Natural killer cell treated with Interleukin-12 subunit alpha and Interleukin-12 subunit beta and Interleukin-15 and Interleukin-18, amount 100 ng/mL, for 72 hours (primary cell): ENCODE measurements at places on chromosomes 7 and 10. TPM values are rescaled to one million over a fixed set of nuclear protein-coding genes. Genes with fewer than 3 reads are reported as not detected.

DNA sequence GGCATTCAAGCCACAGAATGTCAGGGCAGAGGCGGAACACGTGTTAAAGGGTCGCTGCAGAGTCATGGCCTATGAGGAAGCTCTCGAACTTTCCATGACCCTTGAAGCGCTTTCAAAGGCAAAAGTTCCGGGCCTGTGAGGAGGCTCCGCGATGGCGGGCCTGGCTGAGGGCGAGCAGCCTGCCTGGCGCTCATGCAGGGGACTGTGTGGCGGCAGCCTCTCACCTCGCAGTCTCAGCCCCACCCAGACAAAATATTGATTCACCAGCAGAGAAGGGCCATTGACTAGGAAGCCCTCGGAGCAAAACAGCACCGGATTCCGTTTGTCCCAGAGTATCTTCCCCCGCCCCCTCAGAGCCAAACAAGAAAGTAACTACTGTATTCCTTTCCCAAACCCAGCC is 12.8 kb upstream of the CNNM1 start:
- no peaks in the 10 kb centered on the region for H3K36me3 ChIP-seq
- no peak for DNase-seq
- no peaks in the 10 kb centered on the region for H3K4me1 ChIP-seq
- peaks cover 12% of the 10 kb centered on the region for H3K27me3 ChIP-seq
- no peak overlapping the region for H3K27ac ChIP-seq
- no peak overlapping the region for H3K4me3 ChIP-seq

DNA sequence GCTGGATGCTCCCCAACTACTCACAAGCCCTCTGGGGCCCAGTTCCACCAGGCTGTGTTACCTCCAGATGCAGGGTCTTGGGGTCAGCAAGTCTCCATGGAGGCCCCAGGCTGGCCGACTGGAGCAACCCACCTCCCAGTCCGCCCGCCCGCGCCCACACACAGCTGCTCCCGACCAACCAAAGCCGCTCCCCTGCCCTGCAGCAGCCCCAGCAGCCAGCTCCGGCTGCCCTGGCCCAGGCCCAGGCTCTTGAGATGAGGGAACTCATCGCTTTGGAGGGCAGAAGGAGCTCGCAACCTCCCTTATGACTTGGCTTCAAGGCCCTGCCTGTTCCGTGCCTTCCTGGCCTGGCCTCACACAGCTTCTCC is 47.2 kb downstream of the LRRC20 start:
- no peak overlapping the region for H3K27ac ChIP-seq
- H3K36me3 ChIP-seq = no peaks in the 10 kb centered on the region
- H3K27me3 ChIP-seq = no peaks in the 10 kb centered on the region
- DNase-seq = peak; percentile 32

GRCh38 chr10:42755556-42756093 is 27.0 kb upstream of the BMS1 start:
- H3K4me1 ChIP-seq = peaks cover 6% of the 10 kb centered on the region
- DNase-seq = no peak
- H3K27me3 ChIP-seq = peaks cover 43% of the 10 kb centered on the region
- peak overlapping the region; percentile 42 for H3K4me3 ChIP-seq

GRCh38 chr10:43206391-43207235 is 60.3 kb downstream of the RASGEF1A start:
- H3K36me3 ChIP-seq = no peaks in the 10 kb centered on the region
- H3K27ac ChIP-seq = no peak overlapping the region
- H3K27me3 ChIP-seq = no peaks in the 10 kb centered on the region
- H3K4me3 ChIP-seq = no peak overlapping the region

- no peak overlapping the region for H3K27ac ChIP-seq
- no peak for DNase-seq
- no peak overlapping the region for H3K4me3 ChIP-seq
Measured at GRCh38 chr10:113202011-113202410, 252.0 kb downstream of the TCF7L2 start.

DNA sequence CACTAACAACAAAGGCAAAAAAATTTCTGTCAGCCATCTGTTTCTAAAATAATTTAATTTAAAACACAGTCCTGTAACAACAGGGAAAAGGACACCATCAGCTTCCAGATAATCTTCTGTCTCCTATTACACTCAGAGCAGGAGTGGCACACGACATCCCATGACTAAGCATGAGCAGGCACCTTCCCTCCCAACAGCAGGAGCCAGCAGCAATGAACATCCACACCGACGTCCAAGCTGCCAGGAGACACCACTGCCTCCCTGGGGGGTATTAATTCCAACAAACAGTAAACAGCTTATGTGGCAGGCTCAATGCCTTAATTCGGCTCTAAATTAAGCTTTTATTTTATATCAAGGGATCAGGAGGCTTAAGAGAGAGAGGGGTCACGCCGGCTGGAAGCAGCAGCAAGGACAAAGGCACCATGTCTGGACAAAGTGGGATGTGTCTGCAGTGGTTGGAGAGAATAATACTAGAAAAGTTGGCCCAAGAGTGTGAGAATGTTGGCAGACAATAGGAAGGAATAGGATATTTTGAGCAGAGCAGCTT is 45.7 kb downstream of the KIAA1549 start:
- H3K27me3 ChIP-seq = peaks cover 23% of the 10 kb centered on the region
- no peak for DNase-seq
- H3K4me3 ChIP-seq = no peak overlapping the region

DNA sequence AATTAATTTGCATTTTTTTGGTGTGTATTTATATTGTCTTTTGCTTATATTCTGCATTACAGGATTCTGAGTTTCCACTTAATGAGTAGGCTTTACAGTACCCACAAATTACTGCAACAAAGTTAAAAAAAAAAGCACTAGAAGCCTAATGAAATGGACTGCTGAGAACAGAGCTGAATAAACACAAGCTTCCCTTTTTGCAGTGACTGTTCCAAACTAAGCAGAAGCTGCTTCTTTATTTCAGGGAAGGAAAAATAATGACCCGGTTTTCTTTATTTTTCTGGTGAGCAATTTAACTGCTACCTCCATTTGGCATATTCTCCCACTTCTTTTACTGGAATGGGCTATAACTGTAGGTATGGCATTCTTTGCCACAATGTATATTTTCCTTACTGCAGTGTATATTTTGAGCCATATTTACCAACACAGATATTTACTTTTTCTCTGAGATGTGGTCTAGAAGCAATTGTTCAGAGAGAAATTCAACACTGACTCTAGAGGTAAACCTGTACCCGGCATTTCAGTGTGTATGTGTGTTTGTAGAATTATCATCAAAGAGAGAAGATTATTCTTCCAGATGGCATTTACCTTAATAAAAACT is 56.9 kb downstream of the HDAC9 start:
- no peak overlapping the region for H3K4me3 ChIP-seq
- H3K27me3 ChIP-seq = no peaks in the 10 kb centered on the region
- H3K36me3 ChIP-seq = no peaks in the 10 kb centered on the region

- DNase-seq = no peak
- no peaks in the 10 kb centered on the region for H3K36me3 ChIP-seq
- no peaks in the 10 kb centered on the region for H3K27me3 ChIP-seq
- peak overlapping the region; percentile 59 for H3K27ac ChIP-seq
- peak overlapping the region; percentile 26 for H3K4me3 ChIP-seq
Measured at GRCh38 chr10:50497758-50498157, 126.0 kb downstream of the SGMS1 start.

- no peaks in the 10 kb centered on the region for H3K4me1 ChIP-seq
- H3K27me3 ChIP-seq = no peaks in the 10 kb centered on the region
- no peak for DNase-seq
- H3K36me3 ChIP-seq = no peaks in the 10 kb centered on the region
Measured at GRCh38 chr7:110407242-110407641, 683.7 kb upstream of the LRRN3 start.

DNA sequence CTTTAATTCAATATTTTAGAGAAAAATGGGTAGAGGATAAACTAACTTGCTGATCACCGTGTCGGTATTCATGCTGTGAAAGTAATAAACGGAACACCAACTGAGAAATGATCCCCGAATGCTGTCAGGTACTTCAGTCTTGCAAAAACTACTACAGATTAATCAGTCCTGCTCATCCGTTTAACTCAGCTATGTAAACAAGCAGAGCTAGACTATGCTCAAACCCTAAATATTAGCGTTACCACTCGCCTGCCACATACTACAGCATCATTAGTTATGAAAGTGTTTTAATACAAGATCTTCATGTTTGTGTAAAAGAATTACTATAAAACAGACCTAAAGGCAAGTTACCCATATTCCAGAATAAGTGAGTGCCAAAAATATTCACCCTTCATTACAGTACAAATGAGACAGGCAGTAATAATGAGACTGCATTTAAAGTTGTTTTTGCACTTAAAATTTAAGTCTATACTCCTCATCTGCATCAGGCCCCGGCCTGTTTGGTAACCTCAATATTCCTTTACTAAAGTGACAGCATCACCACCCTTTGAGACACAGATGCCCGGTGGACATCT is 952 bp downstream of the DNMBP start:
- H3K27me3 ChIP-seq = no peaks in the 10 kb centered on the region
- no peaks in the 10 kb centered on the region for H3K36me3 ChIP-seq
- no peak overlapping the region for H3K27ac ChIP-seq
- peak overlapping the region; percentile 87 for H3K4me3 ChIP-seq
- peaks cover 34% of the 10 kb centered on the region for H3K4me1 ChIP-seq

GRCh38 chr7:101400751-101401150 is 38.1 kb downstream of the COL26A1 start:
- no peak for DNase-seq
- H3K4me1 ChIP-seq = no peaks in the 10 kb centered on the region
- H3K36me3 ChIP-seq = no peaks in the 10 kb centered on the region
- H3K27me3 ChIP-seq = peaks cover 16% of the 10 kb centered on the region
- H3K27ac ChIP-seq = no peak overlapping the region

DNA sequence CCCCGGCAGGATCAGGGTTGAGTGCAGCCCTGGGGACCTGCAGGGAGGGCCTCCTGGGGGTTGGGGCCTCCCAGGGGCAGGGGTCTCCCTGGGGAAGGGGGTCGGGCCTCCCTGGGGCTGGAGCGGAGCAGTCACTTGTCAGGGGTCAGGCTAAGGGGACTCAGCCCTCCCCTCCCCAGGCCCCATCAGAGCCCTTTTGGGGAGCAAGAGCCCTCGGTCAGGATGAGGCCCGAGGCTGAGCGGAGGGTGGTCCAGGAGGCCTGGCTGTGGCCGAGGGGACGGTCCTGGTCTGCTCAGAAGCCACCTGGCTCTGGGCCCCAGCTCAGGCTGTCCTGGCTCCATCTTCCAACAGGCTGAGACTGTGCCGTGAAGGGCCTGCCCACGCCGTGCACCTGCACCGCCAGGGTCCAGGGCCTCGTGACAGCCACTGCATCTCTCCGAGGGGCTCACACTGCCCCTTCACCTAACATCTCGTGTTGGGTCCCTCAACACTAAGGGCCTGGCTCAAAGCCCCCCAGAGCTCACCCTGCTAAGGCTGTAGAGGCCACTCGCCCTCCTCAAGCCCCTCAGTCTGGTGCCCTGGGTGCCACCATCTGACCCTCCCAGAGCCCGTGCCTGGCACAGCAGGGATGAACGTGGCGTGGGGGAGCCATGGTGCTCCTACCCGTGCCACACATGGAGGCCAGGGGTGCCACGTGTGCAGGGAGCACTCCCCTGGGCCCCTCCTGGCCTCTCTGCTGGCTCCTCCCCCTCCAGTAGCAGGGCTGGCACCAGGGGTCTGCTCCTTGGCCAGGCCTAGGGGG is 12.9 kb downstream of the BHLHA15 start:
- no peak overlapping the region for H3K27ac ChIP-seq
- no peak for DNase-seq
- no peaks in the 10 kb centered on the region for H3K27me3 ChIP-seq
- no peak overlapping the region for H3K4me3 ChIP-seq
- H3K36me3 ChIP-seq = no peaks in the 10 kb centered on the region
- peaks cover 3% of the 10 kb centered on the region for H3K4me1 ChIP-seq

GRCh38 chr10:74502963-74503608 is 323.3 kb upstream of the KAT6B start:
- H3K4me3 ChIP-seq = no peak overlapping the region
- peaks cover 7% of the 10 kb centered on the region for H3K4me1 ChIP-seq
- no peak for DNase-seq
- H3K36me3 ChIP-seq = peaks cover 6% of the 10 kb centered on the region
- no peak overlapping the region for H3K27ac ChIP-seq

GRCh38 chr7:84529480-84530205 is 335.1 kb upstream of the SEMA3A start:
- H3K4me3 ChIP-seq = no peak overlapping the region
- H3K36me3 ChIP-seq = no peaks in the 10 kb centered on the region
- DNase-seq = no peak
- no peaks in the 10 kb centered on the region for H3K4me1 ChIP-seq
- H3K27ac ChIP-seq = no peak overlapping the region
- no peaks in the 10 kb centered on the region for H3K27me3 ChIP-seq

- no peak overlapping the region for H3K4me3 ChIP-seq
- no peaks in the 10 kb centered on the region for H3K27me3 ChIP-seq
- no peak overlapping the region for H3K27ac ChIP-seq
- H3K36me3 ChIP-seq = no peaks in the 10 kb centered on the region
- H3K4me1 ChIP-seq = peaks cover 7% of the 10 kb centered on the region
Measured at GRCh38 chr7:102061981-102062390, 224.7 kb upstream of the SH2B2 start.

DNA sequence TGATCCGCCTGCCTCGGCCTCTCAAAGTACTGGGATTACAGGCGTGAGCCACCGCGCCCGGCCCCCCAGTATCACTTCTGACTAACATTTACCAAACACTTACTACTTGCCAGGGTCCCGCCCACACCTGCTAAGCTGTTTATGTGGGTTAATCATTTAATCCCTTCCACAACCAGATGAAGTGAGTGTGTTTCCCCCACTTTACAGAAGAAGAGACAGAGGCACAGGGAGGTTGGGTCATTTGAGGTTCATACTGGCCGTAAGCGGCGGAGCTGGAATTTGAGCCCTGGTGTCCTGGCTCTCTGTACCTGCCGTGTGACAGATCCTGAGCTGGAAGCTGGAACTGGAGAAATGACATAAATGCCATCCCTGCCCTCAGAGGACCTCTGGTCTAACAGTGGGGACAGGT is 15.1 kb upstream of the VPS37D start:
- peaks cover 39% of the 10 kb centered on the region for H3K27me3 ChIP-seq
- H3K4me3 ChIP-seq = no peak overlapping the region
- DNase-seq = no peak
- no peak overlapping the region for H3K27ac ChIP-seq

DNA sequence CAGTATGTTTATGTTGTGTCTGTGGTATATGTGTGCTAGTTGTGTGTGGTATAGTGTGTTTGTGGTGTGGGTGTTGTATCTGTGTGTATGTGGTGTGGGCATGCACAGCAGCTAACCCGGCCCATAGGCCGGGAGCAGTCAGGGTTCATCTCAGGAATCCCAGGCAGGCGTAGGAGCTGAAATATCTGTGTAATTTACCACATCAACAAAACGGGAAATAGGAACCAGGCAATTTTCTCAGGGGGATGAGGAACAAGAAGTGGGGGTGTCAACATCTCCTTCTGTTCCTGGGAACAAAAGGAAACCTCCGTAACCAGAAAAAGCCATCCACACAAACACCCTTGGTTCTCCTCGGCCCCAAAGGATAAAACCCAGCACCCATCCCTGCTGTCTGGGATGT is 24.5 kb upstream of the ZNF488 start:
- no peaks in the 10 kb centered on the region for H3K4me1 ChIP-seq
- no peaks in the 10 kb centered on the region for H3K36me3 ChIP-seq
- no peak for DNase-seq

- H3K36me3 ChIP-seq = no peaks in the 10 kb centered on the region
- no peak for DNase-seq
- peaks cover 56% of the 10 kb centered on the region for H3K27me3 ChIP-seq
- no peak overlapping the region for H3K27ac ChIP-seq
Measured at GRCh38 chr10:23194966-23195845, 3.1 kb downstream of the PTF1A start.

The TMEM184A gene
- not detected for total RNA-seq

The TLX1 gene
- not detected for total RNA-seq

The MDH2 gene
- 266 TPM for total RNA-seq

The ADGRA1 gene
- total RNA-seq = not detected

The BBIP1 gene
- 29.0 TPM for total RNA-seq

The BICC1 gene
- 0.26 TPM for total RNA-seq

The SH2D4B gene
- total RNA-seq = 0.40 TPM

The INHBA gene
- 1.1 TPM for total RNA-seq

The ANKRD61 gene
- total RNA-seq = not detected
